ENCODE measurements at places on chromosomes 4 and X.

- no peak for DNase-seq
Measured at GRCh38 chr4:20297261-20297660, 45.6 kb downstream of the SLIT2 start.

GRCh38 chrX:70960730-70961129, 29.8 kb upstream of the SLC7A3 start:
- no peak for DNase-seq

- DNase-seq = no peak
Measured at GRCh38 chr4:10034612-10035104, 13.4 kb upstream of the SLC2A9 start.

DNA sequence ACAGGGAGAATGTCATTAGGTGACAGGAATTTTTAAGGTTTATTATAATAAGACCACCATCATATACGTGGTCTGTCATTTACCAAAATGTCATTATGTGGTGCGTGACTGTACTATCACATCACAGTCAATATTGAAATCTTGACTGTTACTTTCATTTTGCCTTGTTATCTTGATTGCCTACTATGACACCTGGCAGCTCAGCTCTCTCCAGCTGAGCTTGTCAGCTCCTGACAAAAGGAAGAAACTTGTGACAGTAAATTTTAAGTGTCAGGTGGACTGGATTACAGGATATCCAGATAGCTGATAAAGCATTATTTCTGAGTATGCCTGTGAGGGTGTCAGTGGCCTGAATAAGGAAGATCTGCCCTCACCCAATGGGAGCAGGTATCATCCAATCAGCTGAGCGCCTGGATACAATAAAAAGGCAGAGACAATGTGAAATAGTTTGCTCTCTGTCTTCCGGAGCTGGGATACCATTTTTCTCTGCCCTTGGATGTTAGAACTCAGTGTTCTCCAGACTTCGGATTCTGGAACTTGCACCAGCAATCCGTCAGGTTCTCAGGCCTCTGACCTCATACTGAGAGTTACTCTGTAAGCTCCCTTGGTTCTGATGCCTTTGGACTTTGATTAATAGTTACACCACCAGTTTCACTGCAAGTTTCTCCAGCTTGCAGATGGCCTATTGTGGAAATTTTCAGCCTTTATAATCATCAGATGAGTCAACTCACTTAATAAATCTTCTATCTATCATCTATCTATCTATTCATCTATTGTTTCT, 1454.7 kb upstream of the IGFBP7 start:
- DNase-seq = no peak

GRCh38 chr4:69787879-69788278, 27.5 kb upstream of the SULT1B1 start:
- DNase-seq = no peak

GRCh38 chrX:116317409-116317808, 119.0 kb upstream of the SLC6A14 start:
- DNase-seq = no peak

DNA sequence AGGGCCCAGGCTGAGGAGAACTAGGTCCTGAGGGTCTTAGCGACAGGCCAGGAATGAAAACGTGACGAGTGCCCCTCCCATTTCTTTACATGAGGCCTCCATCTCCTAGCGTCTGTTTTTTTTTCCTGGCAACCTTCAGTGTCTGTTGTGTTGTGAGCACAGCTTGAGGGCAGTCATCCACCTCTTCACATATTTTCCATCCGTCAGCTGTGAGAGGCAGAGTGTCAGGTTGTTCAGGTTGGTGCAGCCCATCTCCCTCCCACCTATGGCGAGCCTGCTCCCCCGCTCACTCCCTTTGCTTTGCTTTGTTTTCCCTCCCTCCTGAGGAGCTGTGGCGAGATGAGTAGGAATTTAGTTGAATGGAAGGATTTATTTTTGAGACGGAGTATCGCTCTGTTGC, 51.7 kb upstream of the CHRNA9 start:
- no peak for DNase-seq

- DNase-seq = no peak
Measured at GRCh38 chr4:10576236-10576635, 108.3 kb downstream of the CLNK start.

GRCh38 chr4:100379583-100380105, 138.2 kb downstream of the EMCN start:
- no peak for DNase-seq

GRCh38 chr4:45550766-45551366, 573.0 kb downstream of the GABRG1 start:
- DNase-seq = no peak

DNA sequence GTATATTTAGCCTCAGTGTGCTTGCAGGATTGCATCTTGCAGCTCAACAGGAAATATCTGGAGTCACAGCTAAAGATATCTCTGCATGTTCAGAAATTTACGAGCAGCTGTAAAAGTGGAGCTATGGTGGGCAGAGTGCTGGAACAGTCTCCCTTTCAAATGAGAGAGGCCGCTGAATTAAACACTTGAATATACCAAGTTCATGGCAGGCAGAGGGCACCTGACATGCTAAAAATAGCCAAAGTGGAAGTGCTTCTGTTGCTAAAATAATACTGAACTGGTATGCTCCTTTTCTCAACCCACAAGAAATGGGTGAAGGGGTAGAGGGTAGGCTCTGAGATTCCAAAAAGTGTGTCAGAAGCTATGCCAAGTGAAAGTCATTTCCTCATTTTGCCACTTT, 98.1 kb downstream of the MGST2 start:
- no peak for DNase-seq

Measured in H54 (cell line).